ENCODE measurements at places on chromosomes 4 and X.

DNA sequence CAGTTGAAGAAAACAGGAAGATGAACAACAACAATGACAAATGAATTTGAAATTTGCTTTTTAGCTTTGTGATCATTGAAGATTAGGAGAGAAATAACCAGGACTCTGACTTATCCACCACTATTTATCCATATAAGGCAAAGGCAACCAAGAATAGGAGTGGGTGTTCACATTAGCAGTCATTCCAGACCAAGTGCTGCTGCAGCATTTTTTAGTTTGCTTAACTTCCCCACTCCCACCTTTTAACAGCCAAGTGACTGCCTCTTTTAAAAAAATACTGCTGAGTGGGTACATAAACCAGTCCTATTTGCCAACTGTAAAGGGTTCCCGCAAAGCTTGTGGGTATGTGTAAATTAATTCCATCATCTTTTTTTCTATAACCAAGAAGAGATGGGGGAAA is 230.9 kb downstream of the IQCM start:
- H3K27me3 ChIP-seq, result no peaks in the 10 kb centered on the region
- no peak overlapping the region for H3K27ac ChIP-seq
- no peaks in the 10 kb centered on the region for H3K4me1 ChIP-seq
- H3K4me3 ChIP-seq, result no peak overlapping the region
- H3K36me3 ChIP-seq, result no peaks in the 10 kb centered on the region

DNA sequence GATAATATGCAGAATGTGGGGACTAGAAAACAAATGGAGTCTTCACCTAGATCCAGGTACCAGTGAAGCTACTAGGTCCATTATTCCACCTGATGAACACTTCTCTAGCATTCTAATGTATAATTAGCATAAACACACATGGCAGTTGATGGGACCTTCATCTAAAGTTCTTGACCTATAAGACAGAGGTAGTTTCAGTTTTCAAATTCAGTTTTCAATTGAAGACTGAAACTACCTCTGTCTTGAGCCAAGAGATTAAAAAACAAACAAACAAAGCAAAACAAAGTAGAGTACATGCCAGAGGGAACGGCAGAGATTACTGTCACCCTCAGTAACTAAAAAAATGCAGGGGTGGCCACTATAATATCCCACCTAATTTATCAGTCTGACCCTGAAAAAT is 199.9 kb upstream of the NEIL3 start:
- no peak overlapping the region for H3K4me3 ChIP-seq
- no peaks in the 10 kb centered on the region for H3K4me1 ChIP-seq
- H3K27ac ChIP-seq, result no peak overlapping the region
- no peak for DNase-seq

- H3K27ac ChIP-seq, result no peak overlapping the region
- no peak for DNase-seq
- H3K36me3 ChIP-seq, result no peaks in the 10 kb centered on the region
- H3K4me3 ChIP-seq, result no peak overlapping the region
- H3K4me1 ChIP-seq, result no peaks in the 10 kb centered on the region
These were observed 620.2 kb upstream of the BOD1L1 start for GRCh38 chr4:14247767-14248166.

DNA sequence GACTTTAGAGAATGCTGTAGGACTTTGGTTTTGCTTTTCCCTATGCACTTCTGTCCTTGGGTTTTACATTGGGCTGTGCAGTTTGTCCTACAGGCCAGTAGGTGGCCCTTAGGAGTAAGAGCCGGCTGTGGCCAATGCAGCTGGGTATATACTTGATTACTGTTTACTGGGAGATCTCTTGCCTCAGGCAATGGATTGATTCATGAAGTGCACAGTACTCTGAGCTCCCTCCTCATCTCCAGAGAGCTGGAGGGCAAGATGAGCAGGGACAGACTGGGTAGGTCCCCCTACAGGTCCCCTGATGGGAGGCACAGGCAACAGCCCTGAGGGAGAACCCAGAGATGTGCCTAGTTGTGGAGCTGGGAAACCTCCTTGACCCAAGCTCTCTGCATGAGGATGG is 103.8 kb upstream of the QRFPR start:
- no peak overlapping the region for H3K4me3 ChIP-seq
- no peak for DNase-seq
- H3K27me3 ChIP-seq, result no peaks in the 10 kb centered on the region
- H3K27ac ChIP-seq, result no peak overlapping the region

- H3K27ac ChIP-seq, result no peak overlapping the region
- H3K4me3 ChIP-seq, result no peak overlapping the region
- DNase-seq, result no peak
These were observed 75.4 kb upstream of the FAT1 start for GRCh38 chr4:186798951-186799659.

Measured in aorta (tissue), 5 donors.